Vein endothelial cell (primary cell): ENCODE measurements at places on chromosomes 2 and 18. TPM values are rescaled to one million over a fixed set of nuclear protein-coding genes. Genes with fewer than 3 reads are reported as not detected.

ABCG5 gene
- not detected in 2 replicates for total RNA-seq

ANKRD62 gene
- not detected in 2 replicates for total RNA-seq

KIAA2012 gene
- not detected in 2 replicates for total RNA-seq

SYT4 gene
- total RNA-seq: not detected in 2 replicates

CYBRD1 gene
- 26.0 and 30.1 TPM in 2 replicates for total RNA-seq

AQP12B gene
- not detected in 2 replicates for total RNA-seq

DCTN1 gene
- 139 and 141 TPM in 2 replicates for total RNA-seq

PLEKHH2 gene
- 0.33 and 0.57 TPM in 2 replicates for total RNA-seq

SKA1 gene
- 6.9 and 20.1 TPM in 2 replicates for total RNA-seq

CCDC74A gene
- 4.8 and 5.9 TPM in 2 replicates for total RNA-seq

CACNB4 gene
- total RNA-seq: 0.19 and 0.33 TPM in 2 replicates

MC2R gene
- total RNA-seq: not detected in 2 replicates

DNAH6 gene
- under 0.01 TPM in 2 replicates for total RNA-seq

SPR gene
- 33.4 and 40.2 TPM in 2 replicates for total RNA-seq

SLC19A3 gene
- 0.33 TPM in 1 of 2 replicates, not detected in the other for total RNA-seq

PAX8 gene
- 0.48 and 1.3 TPM in 2 replicates for total RNA-seq

CFC1 gene
- not detected in 2 replicates for total RNA-seq

SLC5A7 gene
- total RNA-seq: not detected in 2 replicates

TMEM169 gene
- 0.48 TPM in 1 of 2 replicates, not detected in the other for total RNA-seq

TUBA3D gene
- not detected in 2 replicates for total RNA-seq

STRADB gene
- 20.3 and 22.5 TPM in 2 replicates for total RNA-seq

FN1 gene
- 1,141 and 2,305 TPM in 2 replicates for total RNA-seq

HOXD1 gene
- total RNA-seq: 16.6 and 26.8 TPM in 2 replicates

FEV gene
- not detected in 2 replicates for total RNA-seq

UBXN2A gene
- total RNA-seq: 9.5 and 12.8 TPM in 2 replicates

ACP1 gene
- total RNA-seq: 93.1 and 94.4 TPM in 2 replicates

ITGA6 gene
- 218 and 445 TPM in 2 replicates for total RNA-seq

KCNJ3 gene
- not detected in 2 replicates for total RNA-seq

LYG2 gene
- not detected in 2 replicates for total RNA-seq

NDC80 gene
- total RNA-seq: 9.1 and 24.7 TPM in 2 replicates
